Hippocampal formation (tissue), 2 donors: ENCODE measurements at places on chromosomes 5 and 9.

DNA sequence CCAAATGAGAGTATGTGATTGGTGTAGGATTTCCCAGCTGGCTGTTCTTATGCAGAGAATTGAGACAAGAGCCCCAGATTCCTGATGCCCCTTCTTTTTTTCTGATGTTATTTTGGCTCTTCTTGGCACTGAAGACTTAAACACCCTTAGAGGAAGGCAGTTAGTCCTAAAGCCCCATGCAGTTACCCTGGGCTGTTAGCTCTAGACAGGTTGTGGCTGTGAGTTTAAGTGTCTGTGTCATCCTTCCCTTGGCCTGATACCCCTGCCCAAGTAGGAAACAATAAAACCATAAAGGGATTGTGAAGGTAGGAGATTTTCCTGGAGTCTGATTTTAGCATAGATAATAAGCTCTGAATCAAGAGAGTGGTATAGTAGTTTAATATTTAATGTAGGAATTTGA is 13.2 kb downstream of the TNPO1 start:
- no peak for DNase-seq

DNA sequence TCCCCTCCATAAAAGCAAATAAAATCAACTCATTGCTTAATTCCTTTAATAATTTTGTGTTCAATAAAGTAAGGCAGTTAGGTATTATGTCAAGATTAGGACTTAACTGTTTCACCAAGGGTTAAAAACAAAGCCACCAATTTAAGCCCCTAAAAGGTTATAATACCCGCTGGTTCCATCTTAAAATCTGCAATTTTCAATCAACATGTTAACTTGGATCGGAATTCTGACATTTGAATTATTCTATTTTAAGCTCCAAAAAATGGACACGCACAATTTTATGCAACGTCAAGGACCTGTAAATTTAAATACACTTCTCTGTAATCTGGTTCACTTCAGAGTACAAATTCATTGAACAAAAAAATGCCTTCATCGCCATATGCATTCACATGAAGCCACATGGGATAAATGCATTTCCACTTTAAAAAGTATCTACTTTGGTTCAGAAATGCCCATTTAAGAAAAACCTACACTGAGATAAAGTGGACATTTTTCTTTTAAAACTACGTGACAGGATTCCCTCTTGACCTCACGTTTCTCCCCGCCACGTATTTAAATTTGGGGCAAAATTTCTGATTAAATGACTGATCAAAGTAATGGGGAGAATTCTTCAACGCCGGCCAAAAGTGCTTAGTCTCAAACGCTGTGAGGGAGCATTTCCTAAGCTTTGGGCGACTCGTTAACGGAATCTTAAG is 721 bp downstream of the GIN1 start:
- no peak for DNase-seq

DNA sequence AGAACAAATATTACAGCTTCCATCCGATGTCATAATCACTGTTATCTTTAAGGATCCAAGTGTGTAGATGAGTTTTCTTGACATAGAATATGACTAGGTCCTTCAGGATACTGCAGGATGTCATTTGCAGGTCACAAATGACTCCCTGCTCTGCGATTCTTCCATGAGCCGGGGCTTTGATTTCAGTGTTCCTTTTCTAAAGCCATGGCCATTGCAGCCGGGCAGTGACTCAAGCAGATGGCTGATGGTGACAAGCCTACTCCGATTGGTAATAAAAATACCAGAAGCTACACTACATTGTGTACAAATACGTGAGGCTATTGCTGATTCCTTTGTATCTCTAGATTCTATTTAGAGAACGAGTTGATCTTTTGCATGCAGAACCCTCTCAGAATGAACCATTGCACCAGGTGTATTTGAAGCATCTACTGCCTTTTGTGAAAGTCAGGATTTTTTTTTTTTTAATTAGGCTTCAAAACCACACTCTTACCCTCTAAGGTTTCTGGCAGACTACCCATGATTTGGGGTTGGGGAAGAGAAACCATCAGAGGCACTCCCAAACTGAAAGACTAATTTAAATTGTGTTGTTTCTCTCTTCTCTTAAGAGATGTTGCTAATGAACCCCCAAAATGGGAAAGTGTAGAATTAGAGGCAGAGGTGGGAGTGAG is 271.0 kb upstream of the ADRA1B start:
- no peak for DNase-seq

DNA sequence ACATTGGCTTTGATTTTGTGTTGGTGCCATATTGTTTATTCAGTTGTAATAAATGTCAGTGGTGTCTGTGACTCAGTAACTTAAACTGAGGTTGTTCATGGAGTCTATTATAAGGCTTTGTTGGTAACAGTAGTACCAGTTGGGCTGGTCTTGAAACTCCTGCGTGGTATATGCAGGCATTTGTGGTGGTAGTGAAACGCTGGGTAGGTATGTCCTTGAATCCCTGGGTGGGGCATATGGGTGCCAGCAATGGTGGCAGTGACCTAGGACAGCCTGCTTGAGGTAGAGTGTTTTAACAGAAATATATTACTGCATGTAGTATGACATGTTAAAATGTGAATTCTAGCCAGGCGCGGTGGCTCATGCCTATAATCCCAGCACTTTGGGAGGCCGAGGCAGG is 1058.5 kb upstream of the SEMA6A start:
- DNase-seq = no peak

GRCh38 chr9:128162215-128163026 is 2.4 kb downstream of the BBLN start:
- DNase-seq = no peak

GRCh38 chr9:6426117-6426516 is 13.1 kb downstream of the UHRF2 start:
- no peak for DNase-seq

GRCh38 chr5:122996091-122996490 is 40.4 kb downstream of the PPIC start:
- DNase-seq = no peak

GRCh38 chr5:39712316-39713249 is 287.8 kb upstream of the DAB2 start:
- DNase-seq = no peak

DNA sequence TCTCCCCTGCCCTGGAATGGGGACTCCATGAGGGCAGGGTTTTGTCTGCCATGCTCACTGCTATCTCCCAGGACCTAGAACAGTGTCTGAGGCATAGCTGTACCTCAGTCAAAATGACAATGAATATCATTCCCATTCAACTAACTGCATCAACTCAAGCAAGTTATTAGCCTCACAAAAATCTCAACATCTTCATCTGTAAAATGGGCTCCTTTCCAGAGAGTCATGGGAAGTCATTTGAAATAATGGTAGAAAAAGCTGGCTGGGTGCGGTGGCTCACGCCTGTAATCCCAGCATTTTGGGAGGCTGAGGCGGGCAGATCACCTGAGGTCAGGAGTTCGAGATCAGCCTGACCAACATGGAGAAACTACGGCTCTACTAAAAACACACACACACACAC is 9.4 kb downstream of the SH2D3C start:
- no peak for DNase-seq
